Activated CD4-positive, alpha-beta memory T cell treated with anti-CD3 and anti-CD28 coated beads for 36 hours (primary cell): ENCODE measurements at places on chromosomes 13 and 19. TPM values are rescaled to one million over a fixed set of nuclear protein-coding genes. Genes with fewer than 3 reads are reported as not detected.

The TMEM38A gene
- total RNA-seq = 0.58 TPM

GRCh38 chr19:1068009-1069001 lies 1.3 kb downstream of the ARHGAP45 start:
- peak; percentile 79 for DNase-seq

DNA sequence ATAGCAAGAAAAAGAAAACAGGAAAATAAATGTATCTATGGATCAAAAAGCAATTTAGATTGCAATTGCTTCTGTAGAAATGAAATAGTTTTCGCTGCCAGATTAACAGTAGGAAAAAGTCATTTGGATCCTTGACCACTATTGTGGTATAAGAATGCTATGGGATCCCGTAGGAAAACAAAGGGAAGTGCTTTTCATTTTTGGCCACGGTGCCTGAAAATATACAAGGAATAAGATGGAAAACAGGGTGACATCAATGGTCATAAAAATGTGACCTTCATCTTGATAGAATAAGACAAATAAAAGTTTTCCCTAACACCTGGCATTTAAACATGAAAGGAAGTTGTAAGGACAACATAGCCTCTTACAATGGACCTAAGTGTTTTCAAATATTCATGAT lies 622.8 kb downstream of the DACH1 start:
- no peak for DNase-seq

DNA sequence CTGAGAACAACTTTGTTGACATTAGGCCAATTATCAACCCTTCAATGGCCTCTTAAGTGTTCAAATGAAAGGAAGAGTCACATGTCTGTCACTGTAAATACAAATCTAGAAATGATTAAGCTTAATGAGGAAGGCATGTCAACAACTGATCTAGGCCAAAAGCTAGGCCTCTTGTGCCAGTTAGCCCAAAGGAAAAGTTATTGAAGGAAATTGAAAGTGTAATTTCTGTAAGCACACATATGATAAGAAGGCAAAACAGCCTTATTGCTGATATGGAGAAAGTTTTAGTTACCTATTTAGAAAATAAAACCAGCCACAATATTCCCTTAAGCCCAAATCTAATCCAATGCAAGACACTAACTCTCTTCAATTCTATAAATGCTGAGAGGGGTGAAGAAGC lies 604.7 kb downstream of the SLITRK6 start:
- no peak for DNase-seq
